ENCODE measurements at places on chromosomes 7 and 10.

DNA sequence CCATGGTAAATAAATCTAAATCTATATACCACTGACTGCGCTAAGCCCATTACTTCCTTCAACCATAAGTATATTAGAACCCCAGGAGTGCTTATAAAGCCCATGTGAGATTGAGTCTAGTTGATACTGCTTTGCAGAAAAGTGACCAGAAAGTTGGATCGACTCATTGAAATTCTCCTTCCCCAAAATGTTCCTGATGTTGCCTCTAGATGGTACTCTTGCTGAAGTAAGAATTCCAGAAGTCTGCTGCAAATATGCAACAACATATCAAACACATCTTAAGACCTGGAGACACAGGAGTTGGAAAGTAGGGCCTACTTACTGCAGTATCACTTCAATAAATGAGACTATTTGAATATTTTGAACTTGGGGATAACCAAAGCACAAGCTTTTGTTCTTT, 550.8 kb downstream of the IPMK start:
- no peak for DNase-seq

DNA sequence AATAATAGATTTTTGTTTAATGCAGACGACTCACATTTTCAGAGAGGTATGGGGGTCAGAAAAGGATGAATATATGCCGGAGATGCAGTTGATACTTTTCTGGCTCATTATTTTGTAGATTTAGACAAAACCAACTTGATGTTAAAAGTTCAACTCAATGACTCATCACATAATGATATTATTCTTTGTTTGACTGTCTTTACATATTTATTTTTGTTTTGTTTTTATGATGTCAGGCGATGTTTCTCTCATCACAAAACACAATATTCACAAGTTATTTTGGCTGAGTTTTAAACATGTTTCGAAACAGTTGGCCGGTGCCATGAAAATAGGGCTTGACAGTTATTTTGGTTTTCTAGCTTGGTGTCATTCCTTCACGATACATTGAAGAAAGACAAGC, 1.3 kb downstream of the GJD4 start:
- no peak for DNase-seq

DNA sequence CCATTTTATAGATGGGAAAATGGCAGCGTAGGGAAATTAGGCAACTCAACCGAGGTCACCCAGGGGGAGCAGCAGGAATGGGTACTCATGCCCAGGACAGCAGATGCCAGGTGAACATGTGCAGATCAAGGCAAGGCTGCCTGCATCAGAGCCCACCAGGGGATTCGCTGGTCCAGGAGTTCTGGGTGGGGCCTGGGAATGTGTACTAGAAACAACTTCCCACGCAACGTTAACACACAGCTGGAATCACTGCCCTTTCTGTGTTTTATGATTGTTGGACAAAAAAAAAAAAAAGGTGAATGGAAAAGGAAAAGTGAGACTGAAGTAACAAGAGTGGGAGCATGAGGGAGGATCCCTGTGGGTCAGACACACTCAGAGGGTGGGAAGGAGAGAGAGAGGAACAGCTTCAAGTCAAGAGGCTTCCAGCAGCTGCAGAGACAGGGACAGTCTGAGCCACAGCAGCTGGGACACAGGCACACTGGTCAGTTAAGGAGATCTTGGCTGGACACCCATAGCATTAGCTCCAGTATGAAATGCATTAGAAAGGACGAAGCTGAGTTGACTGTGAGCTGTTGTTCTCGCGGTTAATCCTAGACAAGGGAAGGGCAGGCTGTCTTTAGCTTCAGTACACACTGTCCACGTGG, 187.9 kb upstream of the INHBA start:
- no peak for DNase-seq

DNA sequence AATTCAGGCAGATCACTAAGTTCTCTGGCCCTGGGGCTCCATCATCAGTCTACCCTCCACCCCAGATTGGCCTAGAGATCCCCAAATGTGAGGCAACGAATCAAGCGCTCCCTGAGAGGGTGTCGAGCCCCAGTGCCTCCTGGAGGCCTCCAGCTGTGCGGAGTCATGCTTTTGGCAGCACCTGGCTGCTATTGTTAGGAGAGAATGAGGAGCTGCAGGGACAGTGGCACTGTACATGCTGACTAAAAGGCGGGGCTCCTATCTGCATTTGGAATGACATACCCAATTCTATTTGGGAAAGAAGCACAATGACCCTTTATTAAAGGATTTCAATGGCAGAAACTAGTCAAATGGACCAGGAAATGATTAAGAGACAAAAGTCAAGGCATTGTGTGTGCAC, 161.8 kb downstream of the DPY19L1 start:
- no peak for DNase-seq

DNA sequence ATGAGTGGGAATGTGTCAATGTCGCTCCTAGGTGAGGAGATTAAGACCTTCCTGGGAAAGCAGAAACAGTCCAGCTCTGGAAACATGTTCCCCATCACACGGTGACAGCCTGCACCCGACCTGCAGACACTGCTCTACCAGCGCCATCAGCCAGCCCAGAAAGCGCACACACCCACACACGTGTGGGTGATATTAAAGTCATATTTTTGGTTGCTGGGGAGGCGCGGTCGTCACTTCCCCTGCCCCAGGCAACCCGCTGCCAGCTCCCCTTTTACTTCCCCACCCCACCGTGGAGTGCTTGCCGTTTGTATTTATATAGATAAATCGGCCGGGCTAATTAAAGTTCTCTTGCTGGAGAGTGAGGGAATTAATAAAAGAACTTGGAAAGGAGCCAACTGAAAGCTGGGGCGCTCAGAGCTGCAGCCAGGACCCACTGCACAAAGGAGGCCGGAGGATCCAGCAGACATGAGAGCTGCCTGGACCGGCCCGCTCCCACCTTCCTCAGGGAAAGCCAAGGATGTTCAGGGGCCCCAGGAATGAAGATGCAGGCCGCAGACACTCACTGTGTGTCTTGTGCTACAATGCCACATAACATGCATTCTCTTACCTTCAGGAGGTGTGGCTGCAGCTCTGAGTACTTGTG, 145.2 kb upstream of the UNC5B start:
- DNase-seq = no peak

- no peak for DNase-seq
These were observed 132.0 kb upstream of the STK17A start for GRCh38 chr7:43450894-43451293.

DNA sequence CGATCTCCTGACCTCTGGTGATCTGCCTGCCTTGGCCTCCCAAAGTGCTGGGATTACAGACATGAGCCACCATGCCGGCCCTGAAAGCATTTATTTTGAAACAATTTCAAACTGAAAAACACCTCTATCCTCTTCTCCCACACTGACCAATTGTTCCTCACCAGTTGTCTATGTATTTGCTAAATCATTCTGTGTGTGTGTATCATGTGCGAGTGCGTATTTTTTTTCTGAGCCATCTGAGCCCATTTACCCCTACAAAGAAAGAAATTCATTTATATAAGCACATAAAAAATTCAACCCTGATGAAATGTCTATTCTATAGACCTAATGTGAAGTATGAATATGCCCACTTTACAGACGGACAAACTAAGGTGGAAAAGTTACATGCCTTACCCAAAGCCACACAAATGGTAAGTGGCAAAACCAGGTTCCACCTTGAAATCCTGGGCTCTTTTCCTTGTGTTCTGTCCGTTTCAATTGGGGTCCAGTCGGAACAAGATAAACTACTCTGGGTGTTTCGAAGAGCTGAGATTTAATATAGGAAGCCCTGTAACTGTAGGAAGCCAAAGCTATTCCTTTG, 46.8 kb downstream of the RBM17 start:
- no peak for DNase-seq

DNA sequence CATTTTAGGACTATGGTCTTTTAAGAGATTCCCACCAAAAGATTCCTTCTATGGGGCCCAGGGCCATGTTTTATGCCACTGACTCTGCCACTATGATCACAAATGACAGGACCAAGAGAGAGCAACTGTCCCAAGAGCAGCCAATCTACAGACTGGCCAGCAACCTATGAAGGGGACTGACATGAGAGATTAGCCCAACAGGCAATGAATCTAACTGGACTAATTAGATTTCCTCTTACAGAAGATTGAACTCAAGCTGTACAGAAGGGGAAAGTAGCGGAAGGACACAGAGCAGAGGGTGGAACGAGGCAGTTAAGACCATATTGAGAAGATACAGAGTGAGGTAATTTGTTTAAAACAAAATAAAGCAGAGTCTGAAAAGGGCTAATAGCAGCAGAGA, 25.8 kb downstream of the ZNF800 start:
- no peak for DNase-seq

- no peak for DNase-seq
These were observed 11.2 kb upstream of the OPALIN start for GRCh38 chr10:96369890-96370583.

DNA sequence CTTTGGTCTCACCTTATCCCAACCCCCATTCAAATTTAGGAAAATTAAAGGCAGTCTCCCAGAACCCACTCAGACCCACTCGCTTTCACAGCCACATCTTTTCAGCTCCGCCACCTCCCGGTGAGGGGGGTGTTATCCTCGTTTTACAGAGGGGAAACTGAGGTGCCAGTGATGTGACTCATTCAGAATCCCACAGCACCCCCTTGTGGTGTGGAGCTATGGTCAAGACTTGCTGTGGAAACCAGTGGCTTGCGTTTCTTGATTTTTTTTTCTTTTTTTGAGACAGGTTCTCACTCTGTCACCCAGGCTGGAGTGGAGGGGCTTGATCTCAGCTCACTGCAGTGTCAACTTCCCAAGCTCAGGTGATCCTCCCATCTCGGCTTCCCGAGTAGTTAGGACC, 27.6 kb downstream of the SLC35G1 start:
- DNase-seq = no peak

DNA sequence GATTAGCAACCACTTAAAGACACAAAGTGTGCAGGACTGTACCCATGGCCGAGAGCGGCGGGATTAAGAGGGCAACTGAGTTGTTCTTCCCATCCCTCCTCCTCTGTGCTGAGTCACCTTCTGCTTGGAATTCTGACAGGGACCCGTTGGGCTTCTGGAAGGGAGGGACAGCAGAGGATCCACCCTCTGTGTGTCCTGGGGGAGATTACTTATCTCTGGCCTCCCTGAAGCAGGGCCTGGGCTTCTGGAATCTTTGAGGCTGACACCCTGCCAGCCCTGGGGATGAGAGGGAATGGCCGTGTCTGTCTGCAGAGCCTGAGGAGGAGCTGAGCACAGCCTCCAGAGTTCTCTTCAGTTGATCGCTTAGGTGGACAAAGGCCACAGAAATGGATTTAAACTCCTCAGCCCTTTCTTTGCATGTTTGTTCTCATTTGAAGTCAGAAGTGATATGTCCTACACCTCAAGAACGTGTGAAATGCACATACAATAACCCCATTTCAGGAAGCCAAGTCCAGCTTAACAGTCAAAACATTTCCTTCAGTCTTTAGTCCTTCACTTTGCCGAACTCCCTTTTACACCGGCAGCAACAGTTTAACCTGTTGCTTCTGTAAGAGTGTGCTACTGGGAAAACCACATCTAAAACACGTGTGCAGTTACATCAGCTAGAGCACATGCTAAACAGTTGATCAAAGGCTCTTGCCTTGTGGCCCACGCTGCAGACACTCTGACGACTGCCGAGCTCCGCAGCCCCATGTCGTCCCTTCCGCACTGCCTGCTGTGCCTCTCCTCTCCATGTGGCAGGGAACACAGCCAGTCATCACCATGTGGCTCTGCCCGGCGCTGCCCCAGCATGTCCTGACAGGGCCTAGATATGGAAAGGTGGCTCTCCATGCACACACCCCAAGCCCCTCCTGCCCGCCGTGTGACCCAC, 55.7 kb downstream of the IKZF1 start:
- DNase-seq = peak; percentile 82

DNA sequence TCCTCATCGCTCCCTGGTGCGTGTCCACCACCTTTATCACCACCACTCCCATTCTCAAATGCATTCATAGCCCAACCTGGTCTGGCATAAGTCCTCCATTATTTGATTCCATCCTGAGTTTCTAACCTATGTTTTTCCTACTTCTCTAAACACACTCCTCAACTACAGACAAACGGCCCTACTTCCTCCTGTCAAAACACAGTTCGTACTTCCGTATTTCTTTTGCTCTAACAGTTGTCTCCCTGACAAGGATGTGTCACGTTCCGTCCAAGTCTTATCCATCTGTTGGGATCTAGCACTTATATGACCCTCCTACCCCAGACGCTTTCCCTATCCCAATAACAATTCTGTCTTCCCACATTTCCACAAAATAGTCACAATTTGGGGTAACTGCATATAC, 46.8 kb downstream of the DOCK4 start:
- DNase-seq = no peak

DNA sequence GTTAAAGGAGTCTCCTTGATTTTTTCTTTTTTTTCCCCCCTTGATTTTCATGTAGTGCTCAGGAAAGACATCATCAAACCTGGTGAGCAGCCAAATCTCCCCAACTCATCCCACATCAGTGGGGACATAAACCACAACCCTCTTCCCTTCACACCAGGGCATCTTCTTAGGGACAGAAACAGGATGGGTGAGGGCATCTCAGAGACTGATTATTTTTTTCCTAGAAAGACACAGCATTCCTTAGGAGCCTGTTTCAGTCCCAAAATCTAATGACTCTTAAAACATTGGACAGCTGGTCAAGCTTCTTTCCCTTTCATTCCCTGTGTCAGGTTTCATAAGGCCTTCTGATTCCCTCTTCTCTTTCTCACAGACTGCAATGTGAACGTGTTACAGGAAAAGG, 31.5 kb upstream of the GSAP start:
- no peak for DNase-seq

DNA sequence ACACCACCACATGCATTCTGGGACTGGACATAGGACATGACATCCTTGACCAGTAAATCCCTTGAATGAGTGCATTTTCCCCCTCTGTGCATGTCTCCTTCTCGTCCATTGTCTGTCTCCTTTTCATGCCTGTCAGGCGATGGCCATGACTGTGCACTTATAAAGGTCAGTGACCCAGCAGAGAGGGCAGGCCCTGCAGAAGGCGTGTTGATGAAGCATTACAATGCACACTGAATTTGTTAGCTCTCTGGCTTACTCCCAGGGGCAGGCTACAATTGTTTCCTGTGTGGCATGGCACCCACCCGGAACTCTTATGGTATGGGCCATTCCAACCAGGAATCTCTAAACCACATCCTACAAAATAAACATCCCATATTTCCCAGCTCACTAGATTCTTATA, 71.1 kb downstream of the SAMD9 start:
- no peak for DNase-seq

GRCh38 chr10:71158251-71158650, 54.1 kb upstream of the UNC5B start:
- DNase-seq = no peak

GRCh38 chr10:63214571-63214970, 81.4 kb downstream of the NRBF2 start:
- no peak for DNase-seq

- no peak for DNase-seq
These were observed 21.4 kb downstream of the STAMBPL1 start for GRCh38 chr10:88901206-88901983.

GRCh38 chr10:79498291-79498829, 14.0 kb upstream of the EIF5AL1 start:
- DNase-seq = no peak

DNA sequence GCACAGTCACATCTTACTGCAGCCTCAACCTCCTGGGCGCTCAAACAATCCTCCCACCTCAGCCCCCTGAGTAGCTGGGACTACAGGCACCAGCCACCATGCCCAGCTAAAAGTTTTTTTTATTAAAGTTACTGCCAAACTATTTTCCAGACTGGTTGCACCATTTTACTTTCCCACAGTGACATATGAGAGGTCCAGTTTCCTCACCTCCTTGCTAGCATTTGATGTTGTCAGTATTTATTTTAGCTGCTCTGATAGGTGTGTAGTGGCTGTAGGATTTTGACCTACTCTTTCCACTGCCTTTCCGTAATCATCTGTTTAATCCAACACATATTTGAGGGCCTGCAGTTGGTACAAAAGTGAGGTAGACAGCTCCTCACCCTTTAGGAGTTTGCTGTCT, 5.4 kb upstream of the UBE3C start:
- no peak for DNase-seq
